ENCODE measurements at places on chromosomes 5 and 9.

DNA sequence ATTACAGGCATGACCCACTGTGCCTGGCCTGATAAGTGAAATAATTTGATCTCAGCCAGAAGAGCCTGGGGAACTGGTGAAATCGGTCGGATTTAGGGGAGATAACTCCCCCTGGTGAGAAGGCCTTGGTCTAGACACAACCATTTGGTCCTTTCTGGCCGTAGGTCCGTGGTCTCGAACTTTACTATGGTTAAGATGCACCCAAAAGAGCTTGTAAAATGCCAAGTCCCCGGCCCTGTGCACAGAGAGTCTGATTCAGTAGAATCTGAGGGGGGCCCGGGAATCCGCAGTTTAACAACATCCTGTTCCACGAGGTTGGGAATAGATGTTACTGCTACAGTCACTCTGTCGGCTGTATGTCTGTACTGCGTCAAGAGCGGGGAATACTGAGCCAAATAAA, 140.7 kb downstream of the C9orf50 start:
- DNase-seq = no peak

- no peak for DNase-seq
Observed at GRCh38 chr9:113907282-113907681, 31.2 kb downstream of the ZNF618 start.

GRCh38 chr9:130817914-130818313, 17.1 kb upstream of the ABL1 start:
- DNase-seq = no peak

DNA sequence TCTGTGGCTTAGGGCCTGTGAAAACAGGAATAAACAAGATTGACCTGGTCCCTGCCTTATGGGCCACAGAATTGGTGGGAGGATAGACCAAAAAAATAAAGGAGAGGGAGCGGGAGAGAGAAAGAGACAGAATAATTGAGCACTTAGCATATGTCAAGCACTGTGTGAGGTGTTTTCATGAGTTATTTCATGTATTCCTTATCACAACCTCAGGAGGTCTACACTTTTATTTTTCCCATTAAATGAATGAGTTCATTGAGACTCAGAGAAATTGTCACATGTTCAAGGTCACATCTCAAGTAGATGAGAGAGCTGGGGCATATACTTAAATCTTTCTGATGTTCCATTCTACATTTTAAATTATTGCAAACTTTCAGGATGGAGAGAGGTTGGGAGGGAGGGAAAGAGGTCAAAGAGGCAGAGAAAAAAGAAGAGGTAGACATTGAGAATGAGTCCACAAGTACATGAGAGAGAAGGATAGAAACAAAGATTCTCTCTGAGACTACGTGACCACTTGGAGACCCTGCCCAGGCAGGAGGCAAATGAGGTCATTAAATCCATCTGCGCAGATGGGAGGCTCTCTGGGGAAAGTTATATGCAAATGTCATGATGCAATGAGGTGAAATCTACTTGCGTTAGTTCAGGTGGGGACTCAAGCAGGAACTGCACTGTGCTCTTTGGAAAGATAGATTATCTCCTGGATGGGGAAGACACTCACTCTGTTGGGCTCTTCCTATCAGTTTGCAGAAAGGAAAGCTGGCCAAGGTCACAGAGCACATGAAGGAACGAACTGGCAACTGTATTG, 241.5 kb downstream of the PAPPA start:
- DNase-seq = no peak

DNA sequence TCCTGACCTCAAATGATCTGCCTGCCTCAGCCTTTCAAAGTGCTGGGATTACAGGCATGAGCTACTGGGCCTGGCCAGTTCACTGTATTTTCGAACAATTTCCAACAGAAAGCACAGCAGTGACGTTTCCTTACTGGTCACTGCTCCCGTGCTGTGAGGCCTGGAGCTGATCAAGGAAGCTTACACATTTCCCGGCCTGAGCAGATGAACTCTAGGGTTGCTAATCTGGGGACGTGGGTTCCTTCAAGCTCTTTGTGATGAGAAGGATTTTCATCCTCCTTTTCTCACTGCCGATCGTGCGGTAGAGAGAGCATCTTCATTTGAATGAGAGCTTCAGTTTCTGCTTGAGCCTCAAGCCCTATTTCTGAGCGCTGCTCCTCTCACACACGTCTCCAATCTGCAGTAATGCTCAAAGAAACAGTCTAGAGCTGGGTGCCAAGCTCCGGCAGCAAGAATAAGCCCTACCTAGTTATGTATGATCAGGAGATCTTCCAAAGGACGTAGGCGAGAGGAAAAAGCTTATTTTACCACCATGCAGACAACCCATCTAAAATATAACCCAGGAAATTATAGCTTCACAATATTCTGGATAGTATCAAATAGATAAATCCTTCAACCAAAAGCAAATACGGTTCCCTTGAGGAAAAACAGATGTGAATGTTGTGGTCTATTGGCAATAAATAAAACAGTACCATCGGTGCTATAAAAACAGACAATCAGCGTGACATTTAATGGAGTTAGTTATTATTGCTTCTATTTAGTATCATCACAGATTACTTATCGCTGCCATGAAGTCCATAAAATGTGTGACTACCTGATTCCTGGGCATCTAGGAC, 7.3 kb upstream of the SPATA24 start:
- DNase-seq = no peak

DNA sequence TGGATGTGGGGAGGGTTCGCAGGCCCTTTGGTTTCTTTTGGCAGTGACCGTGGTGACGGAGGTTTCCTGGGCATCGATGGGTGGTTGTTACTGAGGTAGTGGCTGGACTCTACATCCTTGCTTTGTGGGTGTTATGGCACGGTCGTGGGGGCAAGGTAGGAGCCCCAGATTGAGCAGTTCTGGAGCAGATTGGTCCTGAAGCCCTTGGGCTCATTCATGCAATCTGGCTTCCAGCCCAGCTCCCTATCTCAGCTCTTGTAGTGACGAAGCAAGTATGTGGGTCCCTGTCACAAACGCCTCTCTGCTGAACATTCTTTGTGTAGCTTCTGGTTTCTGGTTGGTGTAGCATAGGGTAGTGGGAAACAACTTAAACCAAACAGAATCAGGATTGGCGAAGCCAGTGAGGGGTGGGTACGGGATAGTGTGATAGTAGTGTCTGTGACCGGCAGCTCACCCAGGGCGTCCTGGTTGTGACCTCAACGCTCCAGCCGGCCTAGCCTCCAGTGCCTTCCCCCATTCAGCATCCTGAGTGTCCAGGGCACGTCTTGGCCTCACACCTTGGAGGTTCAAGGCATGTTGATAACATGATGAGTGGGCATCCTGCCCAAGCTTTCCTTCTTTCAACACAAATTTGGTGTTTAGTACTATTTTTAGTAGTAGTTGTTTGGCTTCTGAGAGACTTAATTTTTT, 2.9 kb downstream of the NDUFS6 start:
- no peak for DNase-seq

- DNase-seq = peak; percentile 55
Observed at GRCh38 chr5:176725521-176726280, 78.4 kb downstream of the TSPAN17 start.

DNA sequence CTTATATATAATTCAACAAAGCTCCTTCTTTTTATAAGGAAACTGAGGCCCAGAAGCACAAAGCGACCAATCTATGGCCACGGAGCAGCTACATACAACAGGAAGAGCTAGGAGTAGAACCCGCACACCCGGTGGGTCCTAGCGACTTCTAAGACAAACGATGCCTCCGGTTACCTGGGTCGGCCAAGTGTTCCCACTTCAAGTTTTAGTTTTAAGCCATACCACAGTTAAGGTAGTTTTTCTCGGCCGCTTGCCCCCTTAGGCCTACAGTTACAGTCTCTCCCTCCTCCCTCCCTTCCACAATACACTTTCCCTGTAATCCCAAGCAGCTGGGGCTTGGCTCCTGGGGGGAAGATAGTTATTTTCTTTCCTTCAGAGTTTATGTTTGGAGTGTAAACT, 533 bp downstream of the SREK1IP1 start:
- DNase-seq = peak; percentile 1

DNA sequence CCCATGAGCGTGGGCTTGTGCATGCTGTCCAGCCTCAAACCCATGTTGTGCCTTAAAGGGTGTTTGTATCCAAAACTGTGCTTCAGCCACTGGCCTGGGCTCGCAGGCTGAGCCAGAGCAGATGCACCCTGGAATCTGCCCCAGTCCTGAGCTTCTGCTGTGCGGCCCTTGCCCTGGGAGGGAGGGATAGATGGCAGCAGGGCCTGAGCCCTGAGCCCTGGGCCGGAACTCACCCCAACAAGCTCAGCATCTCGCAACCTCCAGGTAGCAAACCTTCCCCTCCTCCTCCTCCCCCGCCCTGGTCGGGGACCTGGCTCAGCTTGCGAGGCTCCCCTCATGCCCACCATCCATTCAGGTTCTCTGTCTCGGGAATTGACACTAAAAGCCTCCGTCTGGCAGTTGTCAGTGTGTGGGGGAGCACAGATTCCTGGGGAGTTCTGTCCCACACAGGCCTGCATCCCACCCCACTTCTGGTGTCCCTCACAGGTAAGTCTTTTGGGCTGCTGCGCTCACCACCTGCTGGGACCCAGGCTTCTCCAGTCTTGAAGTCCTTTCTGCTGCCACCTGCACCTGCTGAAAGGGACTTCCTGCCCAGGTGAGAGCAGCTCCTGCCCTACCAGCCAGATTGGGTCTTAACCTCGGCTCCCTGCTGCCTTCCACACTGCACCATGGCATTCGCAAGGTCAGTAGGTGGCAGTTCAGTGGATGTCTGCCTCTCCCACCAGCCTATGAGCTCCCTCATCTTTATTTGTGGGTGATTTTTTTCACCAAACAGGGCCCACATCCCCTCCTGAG, 55.2 kb upstream of the OLFM1 start:
- no peak for DNase-seq

DNA sequence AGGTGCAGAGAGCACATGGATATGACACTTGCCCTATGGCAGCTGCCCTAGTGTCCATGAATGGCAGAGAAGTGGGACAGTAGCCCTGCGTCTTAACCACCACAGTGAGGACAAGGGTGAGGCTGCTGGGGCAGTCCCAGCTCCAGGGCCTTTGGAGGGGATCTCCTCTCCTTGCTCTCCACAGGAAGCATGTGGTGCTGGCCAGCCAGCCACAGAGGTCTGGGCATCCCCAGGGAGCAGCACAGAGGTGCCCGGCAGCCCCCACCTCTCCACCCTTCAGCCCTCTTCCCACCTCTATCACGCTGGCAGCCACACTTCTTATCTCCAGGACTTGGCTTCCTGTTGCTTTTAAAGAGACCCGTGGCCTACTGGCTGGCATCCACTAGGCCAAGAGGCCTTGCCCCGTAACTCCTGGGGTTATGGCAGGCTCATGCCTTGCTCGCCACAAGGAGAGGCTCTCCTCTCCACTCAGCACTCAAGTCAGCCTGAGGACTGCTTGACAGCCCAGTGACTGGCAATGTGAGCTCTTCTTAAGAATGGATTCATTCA, 21.9 kb downstream of the CSF2 start:
- DNase-seq = no peak

DNA sequence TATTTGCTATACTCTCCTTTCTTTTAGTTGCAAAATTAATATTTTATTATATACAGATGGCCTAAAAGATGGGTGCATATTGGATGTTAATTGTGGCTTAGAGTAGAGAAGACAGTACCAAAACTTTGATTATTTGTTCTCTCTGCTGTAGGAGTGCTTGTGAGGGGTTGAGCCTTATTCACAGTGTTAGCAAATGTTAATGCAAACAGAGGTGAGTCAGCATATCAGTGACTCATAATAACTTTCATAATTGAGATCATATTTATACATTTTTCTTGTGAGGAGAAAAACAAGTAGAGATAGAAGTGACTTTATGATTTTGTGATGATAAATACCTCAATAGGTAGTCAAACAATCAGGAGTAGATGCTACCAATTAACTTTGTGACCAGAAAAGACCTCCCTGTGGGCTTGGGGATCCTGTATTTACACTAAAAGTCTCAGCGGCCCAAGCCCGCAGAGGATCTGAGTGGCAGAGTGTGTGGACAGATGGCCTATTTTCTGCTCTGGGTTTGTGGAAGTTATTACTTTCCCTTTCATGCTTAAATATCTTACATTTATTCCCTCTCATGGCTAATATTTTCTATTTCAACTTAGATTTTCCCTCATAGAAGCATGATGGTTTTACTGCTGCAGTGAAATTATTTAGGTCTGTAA, 226.5 kb downstream of the TAF11L14 start:
- no peak for DNase-seq

DNA sequence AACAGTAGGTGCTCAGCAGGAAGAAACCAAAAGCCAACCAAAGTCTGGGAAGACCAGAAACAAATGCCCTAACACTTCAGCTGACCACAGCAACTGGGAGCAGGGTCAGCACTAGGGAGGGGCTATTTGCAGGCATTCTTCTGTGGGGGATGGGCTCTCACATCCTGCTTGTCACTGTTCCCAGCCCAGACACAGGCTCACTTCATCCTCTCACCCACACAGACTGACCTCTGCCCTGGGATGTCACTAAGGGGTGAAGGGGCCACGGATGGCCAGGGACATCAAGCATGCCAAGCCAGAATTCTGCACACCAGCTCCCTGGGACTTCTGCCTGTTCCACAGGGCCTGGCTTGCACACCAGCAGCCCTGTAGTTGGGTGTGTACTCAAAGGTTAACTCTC, 28.7 kb downstream of the GFRA3 start:
- no peak for DNase-seq

- no peak for DNase-seq
Observed at GRCh38 chr5:115875447-115875846, 33.7 kb downstream of the AP3S1 start.

Measured in NCI-H1105 treated with DMSO at 0.1 percent for 48 hours (cell line).